Kidney capillary endothelial cell (primary cell): ENCODE measurements at places on chromosomes 2 and 18.

DNA sequence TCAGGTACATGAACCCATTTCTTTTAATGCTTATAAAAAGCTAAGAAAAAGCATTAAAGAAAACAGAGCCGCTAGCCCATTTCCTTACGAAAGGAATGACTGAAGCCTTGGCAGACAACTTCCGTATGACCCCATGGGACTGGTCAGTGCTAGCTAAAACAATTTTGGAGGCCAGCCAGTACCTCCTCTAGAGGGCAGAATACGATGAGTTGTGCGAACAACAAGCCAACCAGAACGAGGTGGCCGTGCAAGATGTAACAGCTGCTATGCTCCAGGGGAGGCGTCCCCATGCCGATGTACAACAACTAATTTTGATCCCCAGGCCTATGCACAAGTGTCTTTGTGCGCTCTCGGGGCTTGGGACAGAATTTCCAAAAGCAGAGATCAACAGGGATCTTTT, 16.7 kb downstream of the MAP3K2 start:
- no peak for DNase-seq

DNA sequence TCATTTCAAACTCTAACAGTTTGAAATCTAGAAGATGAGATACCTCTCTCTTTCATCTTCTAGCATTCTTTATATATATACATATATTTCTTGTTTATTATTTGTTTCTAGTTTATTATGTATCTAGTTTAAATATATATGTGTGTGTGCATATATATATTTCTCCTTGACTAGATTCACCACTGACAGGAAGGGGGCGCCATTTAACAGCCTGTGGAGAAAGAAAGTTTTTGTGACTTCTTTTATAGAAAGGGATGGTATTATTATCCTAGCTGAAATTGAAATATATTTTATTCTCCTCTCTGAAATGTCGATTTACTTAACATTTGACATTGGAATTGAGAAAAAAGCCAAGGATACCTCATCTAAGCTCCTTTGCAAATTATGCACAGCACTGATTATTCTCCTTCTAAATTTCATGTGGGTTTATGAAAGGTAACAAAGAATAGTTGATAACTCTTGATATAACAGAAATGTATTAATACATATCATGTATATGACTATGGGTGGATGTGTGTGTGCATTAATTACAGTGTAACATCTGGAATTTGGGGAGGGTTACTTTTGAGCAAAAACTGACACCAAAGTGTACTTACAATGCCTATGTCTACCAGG, 160.7 kb upstream of the NT5C1B start:
- peak; percentile 66 for DNase-seq

DNA sequence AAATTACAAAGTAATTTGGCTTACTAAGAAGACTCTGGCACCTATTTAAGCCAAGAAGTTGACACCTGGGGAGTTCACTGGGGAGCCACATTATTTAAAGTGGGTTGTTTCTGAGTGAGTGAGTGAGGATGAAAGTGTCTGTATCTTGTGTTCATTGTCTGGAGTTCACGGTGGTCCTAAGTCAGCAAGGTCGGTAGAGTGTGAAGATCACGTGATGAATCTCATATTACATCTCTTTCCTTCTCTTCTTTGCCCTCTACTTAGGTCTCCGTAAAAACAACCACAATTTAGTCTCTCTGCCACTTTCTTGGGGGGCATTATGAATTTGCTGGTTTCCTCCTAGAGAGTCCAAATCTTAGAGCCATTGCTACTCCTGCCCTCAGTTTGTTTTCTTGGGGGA, 67.8 kb downstream of the DIS3L2 start:
- DNase-seq = no peak

GRCh38 chr18:35289293-35289692, 736 bp downstream of the ZSCAN30 start:
- DNase-seq = peak; percentile 21

GRCh38 chr18:66328296-66328878, 275.5 kb downstream of the CDH19 start:
- DNase-seq = no peak

- DNase-seq = no peak
These were observed 30.5 kb downstream of the GCKR start for GRCh38 chr2:27527182-27527581.

- no peak for DNase-seq
These were observed 10.2 kb upstream of the GPC1 start for GRCh38 chr2:240425236-240425615.

GRCh38 chr2:121993682-121994081, 238.2 kb downstream of the TSN start:
- no peak for DNase-seq

DNA sequence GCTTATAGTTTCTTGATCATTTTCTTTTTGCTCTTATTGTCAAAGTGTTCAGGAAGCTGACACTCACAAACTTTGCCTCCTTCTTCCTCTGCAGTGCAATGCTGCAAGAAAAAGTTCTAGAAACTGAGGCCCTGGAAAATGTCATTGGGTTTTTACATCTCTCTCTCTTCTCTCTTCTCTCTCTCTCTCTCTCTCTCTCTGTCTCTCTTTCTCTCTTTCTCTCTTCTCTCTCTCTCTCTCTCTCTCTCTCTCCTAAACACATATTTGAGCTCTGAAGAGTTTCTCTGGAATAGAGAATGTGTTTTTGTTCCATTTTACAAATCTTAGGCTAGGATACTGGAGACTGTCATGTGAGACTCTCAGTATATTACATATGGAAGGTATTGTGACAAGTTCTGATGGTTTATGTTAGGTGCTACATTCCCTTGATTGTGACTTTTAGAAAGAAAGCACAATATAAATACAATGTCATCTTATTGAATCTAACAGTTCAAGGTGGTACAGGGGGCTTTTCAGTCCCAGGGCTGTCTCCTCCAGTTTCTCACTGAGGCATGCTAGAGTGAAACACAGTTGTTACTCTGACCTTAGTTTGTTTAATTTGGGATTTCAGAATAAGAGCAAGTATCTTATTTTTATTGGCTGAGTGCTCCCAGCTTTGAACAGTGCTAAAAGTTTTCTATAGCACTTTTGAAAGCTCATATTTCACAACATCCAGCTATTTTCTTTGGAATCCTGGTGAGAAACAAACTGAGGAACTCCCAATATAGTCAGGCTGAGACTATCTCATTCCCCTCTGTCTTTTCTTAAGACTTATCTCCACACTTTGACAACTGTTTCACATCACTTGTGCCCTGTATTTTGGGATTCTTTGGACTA, 41.4 kb upstream of the EHBP1 start:
- no peak for DNase-seq

- no peak for DNase-seq
These were observed 305.9 kb downstream of the ARHGAP15 start for GRCh38 chr2:143435131-143435530.

DNA sequence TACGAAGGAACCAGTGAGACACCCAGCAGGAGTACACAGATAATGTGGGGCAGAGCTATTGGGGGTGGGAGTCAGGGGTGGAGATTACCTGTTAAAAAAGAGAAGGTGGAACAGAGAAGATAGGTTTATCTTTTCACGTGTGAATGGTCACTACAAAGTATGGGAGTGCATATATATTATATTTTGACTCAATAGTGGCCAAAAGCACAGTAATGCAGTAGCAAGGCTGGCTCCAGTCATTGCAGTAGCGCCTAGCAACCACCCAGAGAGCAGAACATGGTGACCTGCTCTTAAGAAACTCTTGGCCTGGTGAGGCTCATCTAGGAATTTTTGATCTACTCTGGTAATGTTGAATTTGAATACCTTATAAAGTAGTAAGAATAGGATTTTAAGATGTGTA, 1.0 kb downstream of the IMPACT start:
- DNase-seq = peak; percentile 15
